GM03348 (cell line): ENCODE measurements at places on chromosomes 4 and X.
A peak's percentile ranks its signal among the peaks of the same experiment; 100 is the strongest.

GRCh38 chrX:53483416-53483815, 49.2 kb upstream of the HSD17B10 start:
- DNase-seq = no peak

GRCh38 chr4:83568062-83568461, 32.2 kb downstream of the GPAT3 start:
- DNase-seq = no peak

- no peak for DNase-seq
These were observed 181.6 kb downstream of the HNRNPD start for GRCh38 chr4:82192017-82192673.

- no peak for DNase-seq
These were observed 117.6 kb upstream of the GPR101 start for GRCh38 chrX:137151403-137151802.

GRCh38 chr4:8038719-8039251, 99.1 kb upstream of the AFAP1 start:
- DNase-seq = no peak

DNA sequence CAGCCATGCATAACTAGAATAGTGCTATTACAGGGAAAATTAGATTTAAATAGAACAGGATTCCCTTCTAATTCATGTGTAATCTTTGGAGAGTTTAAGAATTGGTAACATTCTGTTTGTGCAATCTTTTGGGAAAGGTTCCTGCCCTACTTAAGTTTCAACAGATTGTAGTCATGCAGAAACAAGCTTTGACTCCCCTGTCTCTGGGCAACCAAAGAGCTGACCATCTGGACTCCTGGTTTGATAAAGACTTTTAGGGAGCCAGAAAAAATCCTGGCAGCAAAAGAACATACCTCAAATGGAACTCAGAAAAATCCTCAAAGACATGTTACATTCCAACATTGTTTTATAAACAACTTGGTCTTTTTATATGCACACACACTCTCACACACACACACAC, 191.1 kb upstream of the NEIL3 start:
- DNase-seq = peak; percentile 65
